A375 (cell line): ENCODE measurements at places on chromosomes 6 and 20. TPM values are rescaled to one million over a fixed set of nuclear protein-coding genes. Genes with fewer than 3 reads are reported as not detected.

CPNE1 gene
- total RNA-seq: 119 and 139 TPM in 2 replicates

FAM184A gene
- total RNA-seq: 3.2 and 4.3 TPM in 2 replicates

SMLR1 gene
- total RNA-seq: not detected in 2 replicates

DEFB124 gene
- not detected in 2 replicates for total RNA-seq

EYA4 gene
- 34.6 and 39.3 TPM in 2 replicates for total RNA-seq

RIPPLY2 gene
- total RNA-seq: 0.11 TPM in 1 of 2 replicates, not detected in the other

VGLL2 gene
- 0.58 and 0.94 TPM in 2 replicates for total RNA-seq

RCAN2 gene
- 0.05 and 0.34 TPM in 2 replicates for total RNA-seq

CPXM1 gene
- 0.05 TPM in 1 of 2 replicates, not detected in the other for total RNA-seq

MDFI gene
- 1.2 and 1.8 TPM in 2 replicates for total RNA-seq

MARCKS gene
- 23.5 and 27.9 TPM in 2 replicates for total RNA-seq

NRSN1 gene
- total RNA-seq: not detected in 2 replicates

ANKRD66 gene
- total RNA-seq: not detected in 2 replicates

NMBR gene
- total RNA-seq: not detected in 2 replicates

ATXN1 gene
- 11.4 and 11.5 TPM in 2 replicates for total RNA-seq

MAD2L1BP gene
- 19.8 and 21.8 TPM in 2 replicates for total RNA-seq

RNF144B gene
- total RNA-seq: 0.19 and 0.45 TPM in 2 replicates

PLCB4 gene
- 5.7 and 7.5 TPM in 2 replicates for total RNA-seq

SOBP gene
- 1.8 and 4.1 TPM in 2 replicates for total RNA-seq

ARHGAP40 gene
- not detected in 2 replicates for total RNA-seq

FAM83C gene
- 0.11 TPM in 1 of 2 replicates, not detected in the other for total RNA-seq

SLC22A3 gene
- not detected in 2 replicates for total RNA-seq

COL12A1 gene
- 24.8 and 27.5 TPM in 2 replicates for total RNA-seq

CD40 gene
- 5.4 and 6.1 TPM in 2 replicates for total RNA-seq

MRPS18B gene
- 50.3 and 57.9 TPM in 2 replicates for total RNA-seq

UNC93A gene
- total RNA-seq: not detected in 2 replicates

SHLD1 gene
- 4.3 and 5.4 TPM in 2 replicates for total RNA-seq

MDN1 gene
- total RNA-seq: 15.9 and 17.9 TPM in 2 replicates
